ENCODE measurements at places on chromosomes 16 and 17. TPM values are rescaled to one million over a fixed set of nuclear protein-coding genes. Genes with fewer than 3 reads are reported as not detected.

Gene TVP23A
- polyA plus RNA-seq: not detected

Gene PRAC1
- polyA plus RNA-seq: not detected

Gene TP53TG3F
- polyA plus RNA-seq: not detected

Gene NLK
- polyA plus RNA-seq: 1.2 TPM

Gene LPCAT2
- polyA plus RNA-seq: not detected

Gene FKBP10
- polyA plus RNA-seq: not detected

DNA sequence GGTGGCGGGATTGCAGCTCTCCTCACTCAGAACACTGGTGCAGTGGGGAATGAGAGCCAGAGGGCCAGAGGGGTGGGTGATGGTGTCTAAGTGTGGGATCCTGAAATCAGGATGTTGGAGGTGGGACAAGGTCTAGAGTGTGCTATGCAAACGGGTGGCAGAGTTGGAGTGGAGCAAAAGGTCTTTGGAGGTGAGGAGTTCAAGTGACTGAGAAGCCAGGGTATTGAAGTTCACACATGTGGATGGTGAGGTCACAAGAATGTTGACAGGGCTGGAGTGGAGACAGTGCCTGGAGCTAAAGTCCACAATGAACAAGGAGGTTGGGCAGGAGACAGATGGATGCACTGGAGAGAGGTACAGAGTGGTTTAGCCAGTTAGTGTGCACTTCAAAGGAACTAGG lies 38.3 kb upstream of the MAP3K14 start:
- no peak for DNase-seq

GRCh38 chr16:58756650-58757332 lies 22.7 kb upstream of the GOT2 start:
- no peak for DNase-seq

GRCh38 chr17:30969989-30970830 lies 629 bp upstream of the RNF135 start:
- no peak for DNase-seq

- DNase-seq: no peak
Observed at GRCh38 chr16:11660565-11660964, 7.7 kb upstream of the SNN start.

DNA sequence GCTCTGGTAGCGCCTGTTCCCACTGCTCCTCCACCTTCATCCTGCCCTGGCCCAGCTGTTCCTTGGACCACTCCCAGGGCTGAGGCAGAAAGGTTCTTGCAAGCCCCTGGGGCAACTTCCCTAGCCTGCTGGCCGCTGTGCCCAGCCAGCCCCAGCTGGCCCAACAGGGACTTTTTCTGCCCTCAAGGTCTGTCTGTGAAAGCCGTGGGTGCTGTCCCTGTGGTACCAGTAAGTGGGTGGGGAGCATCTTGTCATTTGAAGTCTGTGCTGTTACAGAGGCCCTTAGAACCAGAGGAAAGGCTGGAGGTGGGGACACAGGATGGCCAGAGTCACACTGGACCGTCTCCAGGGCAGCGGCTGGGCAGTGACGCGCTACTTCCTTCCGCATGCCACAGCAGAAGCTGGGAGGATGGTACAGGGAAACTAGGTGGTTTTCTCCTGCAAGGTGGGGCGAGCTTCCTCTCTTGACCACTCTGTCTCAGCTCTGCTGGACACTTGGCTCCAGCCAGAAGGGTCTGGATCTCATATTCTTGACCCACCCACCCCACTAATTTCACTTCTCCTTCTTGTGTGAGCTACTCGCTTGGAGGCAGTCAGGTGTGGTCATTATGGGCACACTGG lies 87.8 kb downstream of the PLCG2 start:
- DNase-seq: no peak

GRCh38 chr16:56988161-56988947 lies 1.0 kb upstream of the NLRC5 start:
- no peak for DNase-seq

GRCh38 chr16:65114527-65114926 lies 7.3 kb downstream of the CDH11 start:
- no peak for DNase-seq

Data from CD4-positive, alpha-beta memory T cell (primary cell).